ENCODE measurements at places on chromosomes 7 and 10.

- DNase-seq, result no peak
These were observed 198.4 kb downstream of the CNTNAP2 start for GRCh38 chr7:146314962-146315361.

DNA sequence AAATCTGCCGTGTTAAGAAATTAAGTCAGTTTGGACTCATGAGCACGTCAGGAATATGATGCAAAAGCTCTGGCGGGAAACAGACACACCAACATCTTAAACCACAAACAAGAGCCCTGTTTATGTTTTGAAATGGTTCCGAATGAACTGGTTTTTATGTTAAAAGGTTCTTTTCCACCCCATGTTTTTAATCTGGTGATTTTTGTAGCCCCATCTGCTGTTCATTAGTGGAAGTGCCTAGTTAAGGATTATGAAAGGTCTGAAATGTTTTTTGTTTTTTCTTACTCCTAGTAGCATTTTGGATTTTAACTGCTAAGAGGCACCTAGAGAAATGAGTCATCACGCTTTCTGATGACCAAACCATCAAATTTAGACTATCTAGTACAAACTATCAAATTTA lies 404.1 kb upstream of the MKI67 start:
- DNase-seq, result no peak

- no peak for DNase-seq
These were observed 6.9 kb upstream of the UBE2H start for GRCh38 chr7:129959471-129960203.

- DNase-seq, result no peak
These were observed 1.1 kb upstream of the LBX1 start for GRCh38 chr10:101230183-101230917.

DNA sequence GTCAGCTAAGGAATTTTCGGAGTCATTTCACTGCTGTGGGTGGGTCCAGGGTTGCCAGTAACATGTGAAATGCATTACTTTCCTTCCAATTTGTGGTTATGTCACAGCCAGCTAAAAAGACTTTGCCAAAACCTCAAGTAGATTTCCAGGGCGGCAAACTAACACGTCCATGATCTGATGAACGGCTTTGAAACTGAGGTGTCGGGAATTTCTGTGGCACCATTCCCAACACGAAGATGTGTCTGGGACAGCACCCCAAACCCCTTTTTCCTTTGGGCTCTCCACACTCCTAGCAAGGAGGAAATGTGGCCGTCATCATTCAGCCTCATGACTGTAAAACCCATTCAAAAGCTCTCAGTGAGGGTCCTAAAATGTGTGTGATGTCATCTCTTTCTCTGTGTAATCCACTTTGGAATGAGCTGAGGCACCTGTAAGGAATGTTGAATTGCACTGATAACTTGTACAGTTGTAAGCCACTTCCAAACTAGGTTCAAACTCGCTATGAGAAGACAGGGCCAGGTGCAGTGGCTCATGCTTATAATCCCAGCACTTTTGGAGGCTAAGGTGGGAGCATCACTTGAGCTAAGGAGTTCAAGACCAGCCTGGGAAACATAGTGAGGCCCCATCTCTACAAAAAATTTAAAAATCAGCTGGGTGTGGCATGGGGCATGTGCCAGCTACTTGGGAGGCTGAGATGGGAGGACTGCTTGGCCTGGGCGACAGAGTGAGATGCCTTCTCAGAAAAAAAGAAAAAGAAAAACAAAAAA lies 146.1 kb upstream of the FRMD4A start:
- peak; percentile 88 for DNase-seq

All from HS-27A (cell line).